Suprapubic skin (tissue), 4 donors: ENCODE measurements at places on chromosomes 7 and 10. TPM values are rescaled to one million over a fixed set of nuclear protein-coding genes. Genes with fewer than 3 reads are reported as not detected.

DNA sequence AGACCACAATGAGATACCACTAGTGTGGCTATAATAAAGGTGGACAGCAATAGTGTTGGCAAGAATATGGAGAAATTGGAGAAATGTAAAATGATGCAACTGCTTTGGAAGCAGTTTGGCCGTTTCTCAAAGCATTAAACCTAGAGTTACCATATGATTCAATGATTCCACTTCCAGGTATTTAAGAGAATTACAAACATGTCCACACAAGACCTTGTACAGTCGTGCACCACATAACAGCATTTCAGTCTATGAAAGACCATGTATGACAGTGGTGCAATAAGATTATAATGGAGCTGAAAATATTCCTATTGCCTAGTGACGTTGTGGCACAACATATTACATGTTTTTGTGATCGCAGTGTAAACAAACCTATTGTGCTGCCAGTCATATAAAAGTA is 29.6 kb downstream of the CCDC172 start:
- DNase-seq, result no peak

The PRKRIP1 gene
- total RNA-seq, result 21.5 TPM

The STOX1 gene
- total RNA-seq, result 2.2 TPM

DNA sequence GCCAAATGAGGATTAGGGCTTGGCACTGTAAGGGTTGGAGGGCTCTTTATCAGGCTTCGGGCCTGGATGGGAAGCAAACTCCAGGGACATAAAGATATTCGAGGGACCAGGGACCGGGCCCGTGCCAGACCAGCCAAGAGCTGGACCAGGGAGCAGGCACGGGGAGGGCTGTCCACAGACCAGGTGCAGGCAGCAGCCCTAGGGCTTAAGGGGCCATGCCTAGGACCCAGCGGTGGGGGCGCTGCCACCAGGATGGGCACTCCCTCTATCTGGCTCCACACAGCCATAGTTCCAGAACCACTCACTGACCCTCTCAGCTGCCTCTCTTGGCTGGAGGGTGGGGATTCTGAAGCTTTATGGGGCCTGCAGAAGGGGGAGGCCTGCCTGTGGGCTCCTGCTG is 32.9 kb downstream of the FAM241B start:
- DNase-seq, result no peak

The MSMB gene
- 86.9 TPM for total RNA-seq

The SPDYE2B gene
- total RNA-seq, result not detected

- DNase-seq, result no peak
These were observed 15.4 kb downstream of the GLUD1 start for GRCh38 chr10:87079106-87079836.

The ANK3 gene
- total RNA-seq, result 89.1 TPM

DNA sequence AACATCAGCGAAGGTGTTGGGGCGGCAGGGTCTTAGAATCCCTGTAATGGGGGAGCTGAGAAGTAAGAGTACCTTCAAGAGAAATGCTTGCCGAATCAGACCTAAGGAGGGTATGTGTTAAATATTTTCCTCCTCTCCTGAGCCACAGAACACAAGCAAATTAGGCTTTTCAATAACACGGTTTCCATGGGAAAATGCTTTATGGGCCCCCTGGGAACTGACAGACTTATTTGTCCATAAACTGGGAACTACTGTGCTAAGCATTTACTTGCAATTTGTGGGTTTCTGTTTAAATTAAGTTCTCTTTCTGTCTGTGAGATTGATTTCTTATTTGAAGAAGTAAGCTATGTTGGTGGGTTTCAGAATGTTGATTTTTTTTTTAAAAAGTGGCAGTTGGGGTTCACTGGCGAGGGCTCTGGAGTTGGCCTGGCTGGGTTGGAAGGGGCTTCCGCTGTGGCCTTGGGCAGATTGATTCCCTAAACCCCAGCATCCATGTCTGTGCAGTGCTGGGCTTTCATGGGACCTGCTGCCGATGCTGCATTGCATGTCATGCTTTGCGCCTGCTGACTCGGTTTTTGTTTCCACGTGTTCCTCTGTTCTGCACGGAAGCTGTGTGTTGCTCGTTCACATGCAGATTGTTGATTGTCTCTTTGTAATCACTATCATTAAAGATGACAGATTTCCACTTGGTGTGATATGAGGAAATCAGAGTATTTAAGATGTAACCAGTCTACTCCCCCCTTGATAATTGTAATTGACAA is 7.2 kb downstream of the RBM17 start:
- DNase-seq, result no peak

The ACSM6 gene
- total RNA-seq, result 5.5 TPM

- DNase-seq, result no peak
These were observed 42.0 kb downstream of the CDH23 start for GRCh38 chr10:71438761-71439160.

- no peak for DNase-seq
These were observed 111.3 kb downstream of the HIPK2 start for GRCh38 chr7:139666501-139666900.

The TCERG1L gene
- 0.42 TPM for total RNA-seq

DNA sequence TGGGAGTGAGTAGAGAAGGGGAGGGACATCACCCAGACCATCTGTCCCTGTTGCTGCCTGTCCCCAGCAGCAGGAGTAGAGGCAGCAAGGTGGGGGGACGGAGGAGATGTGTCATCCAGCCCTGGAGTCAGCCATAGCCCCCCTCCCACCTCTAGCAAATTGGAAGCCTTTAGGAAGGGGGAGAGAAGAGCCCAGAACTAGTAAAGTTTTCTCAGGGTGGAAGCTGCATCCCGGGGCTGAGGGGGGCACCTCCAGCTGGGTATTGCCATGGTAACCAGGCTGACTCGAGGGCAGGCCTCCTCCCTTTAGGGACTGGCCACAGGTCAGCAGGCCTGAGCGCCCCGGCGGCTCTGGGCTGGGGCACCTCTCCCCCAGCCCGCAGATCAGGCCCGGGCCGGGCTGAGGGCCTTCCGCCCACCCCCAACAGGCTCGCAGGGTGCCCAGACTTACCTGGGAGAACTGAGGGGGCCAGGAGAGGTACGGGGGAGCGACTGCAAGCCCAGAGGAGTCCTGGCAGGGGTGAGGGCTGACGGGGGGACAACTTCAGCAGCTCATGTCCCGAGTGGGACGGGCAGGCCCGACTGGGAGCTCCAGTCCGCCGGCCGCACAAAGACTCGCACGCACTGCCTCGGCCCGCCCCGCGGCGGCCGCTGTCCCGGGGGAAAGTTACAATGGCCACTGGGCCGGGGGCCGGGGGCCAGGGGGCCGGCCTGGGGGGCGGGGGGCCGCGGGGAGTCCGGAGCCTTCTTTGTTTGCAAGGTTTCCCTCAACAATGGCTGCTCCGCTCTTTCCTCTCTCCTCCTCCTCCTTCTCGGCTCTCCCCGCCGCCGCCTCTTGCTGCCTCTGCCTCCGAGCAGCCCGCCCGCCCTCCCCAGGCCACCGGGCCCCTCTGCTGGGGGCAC is 6.0 kb downstream of the LDB1 start:
- no peak for DNase-seq

- no peak for DNase-seq
These were observed 15.1 kb upstream of the ATE1 start for GRCh38 chr10:121942749-121943416.
